ENCODE measurements at places on chromosomes 7 and 10.

GRCh38 chr7:82674268-82674667, 230.7 kb upstream of the CACNA2D1 start:
- no peak for DNase-seq

DNA sequence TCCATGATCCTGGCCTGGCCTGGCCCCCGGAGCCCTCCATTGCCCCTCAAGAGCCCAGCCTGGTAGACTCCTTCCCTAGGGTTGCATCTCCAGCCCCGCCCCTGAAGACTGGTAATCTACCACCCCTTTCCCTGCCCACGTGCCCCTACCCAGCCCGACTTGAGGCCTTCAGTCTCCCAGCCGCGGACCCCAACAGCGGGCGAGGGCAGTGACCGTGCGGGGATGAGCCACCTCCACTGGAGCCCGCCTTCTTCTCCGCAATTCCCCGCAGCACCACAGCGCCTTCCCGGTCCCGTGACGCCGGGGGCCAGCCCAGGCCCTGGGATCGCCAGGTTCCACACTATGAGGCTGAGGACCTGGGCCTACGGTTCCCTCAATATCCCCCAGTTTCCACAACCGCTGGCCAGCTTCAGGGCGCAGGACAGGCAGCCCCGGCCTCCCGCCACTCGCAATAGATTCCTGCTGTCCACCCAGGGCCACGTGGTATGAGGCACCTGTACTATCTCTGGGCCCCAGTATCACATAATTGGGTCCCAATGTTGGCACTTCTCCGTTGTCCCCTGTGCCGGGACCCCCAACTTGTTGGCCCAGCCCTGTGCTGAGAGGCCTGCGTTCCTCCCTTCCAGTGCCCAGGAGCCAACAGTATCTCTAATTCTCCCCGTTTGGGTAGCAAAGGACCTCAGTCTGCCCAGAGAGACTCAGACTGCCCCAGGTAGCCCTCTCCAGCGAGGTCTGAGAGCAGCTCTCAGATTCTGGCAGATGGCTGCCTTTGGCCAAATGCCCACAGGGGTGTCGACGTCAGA, 1.1 kb upstream of the GPRIN2 start:
- DNase-seq: peak; percentile 37

DNA sequence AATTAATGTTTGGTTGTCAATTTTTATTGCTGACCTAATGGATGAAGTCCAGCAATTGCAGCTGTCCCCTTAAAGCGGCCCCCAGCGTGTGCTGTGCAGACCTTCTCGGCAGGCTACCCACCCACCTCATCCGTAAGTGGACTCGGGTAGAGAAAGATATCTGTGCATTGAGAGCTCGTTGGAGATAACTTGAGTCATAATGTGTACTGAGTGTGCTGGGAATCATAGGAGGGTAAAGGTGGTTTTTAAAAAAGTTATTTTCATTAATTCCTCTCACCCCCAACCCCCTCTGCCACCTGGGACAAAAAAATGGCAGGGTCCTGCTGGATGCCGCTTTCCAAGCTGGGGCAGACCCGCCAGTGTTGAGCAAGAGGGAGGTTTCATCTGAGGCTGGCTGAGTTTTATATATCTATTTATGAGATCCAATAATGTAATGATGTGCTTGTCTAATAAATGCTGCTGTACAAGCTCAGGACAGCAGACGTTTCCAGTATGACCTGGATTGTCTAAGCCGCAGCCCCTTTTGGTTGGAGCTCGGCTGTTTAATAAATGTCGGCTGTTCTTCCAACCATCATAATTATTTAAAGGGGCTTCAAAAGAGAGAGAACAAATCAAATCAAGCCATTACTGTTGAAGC, 119.1 kb downstream of the NKX6-2 start:
- DNase-seq: no peak

DNA sequence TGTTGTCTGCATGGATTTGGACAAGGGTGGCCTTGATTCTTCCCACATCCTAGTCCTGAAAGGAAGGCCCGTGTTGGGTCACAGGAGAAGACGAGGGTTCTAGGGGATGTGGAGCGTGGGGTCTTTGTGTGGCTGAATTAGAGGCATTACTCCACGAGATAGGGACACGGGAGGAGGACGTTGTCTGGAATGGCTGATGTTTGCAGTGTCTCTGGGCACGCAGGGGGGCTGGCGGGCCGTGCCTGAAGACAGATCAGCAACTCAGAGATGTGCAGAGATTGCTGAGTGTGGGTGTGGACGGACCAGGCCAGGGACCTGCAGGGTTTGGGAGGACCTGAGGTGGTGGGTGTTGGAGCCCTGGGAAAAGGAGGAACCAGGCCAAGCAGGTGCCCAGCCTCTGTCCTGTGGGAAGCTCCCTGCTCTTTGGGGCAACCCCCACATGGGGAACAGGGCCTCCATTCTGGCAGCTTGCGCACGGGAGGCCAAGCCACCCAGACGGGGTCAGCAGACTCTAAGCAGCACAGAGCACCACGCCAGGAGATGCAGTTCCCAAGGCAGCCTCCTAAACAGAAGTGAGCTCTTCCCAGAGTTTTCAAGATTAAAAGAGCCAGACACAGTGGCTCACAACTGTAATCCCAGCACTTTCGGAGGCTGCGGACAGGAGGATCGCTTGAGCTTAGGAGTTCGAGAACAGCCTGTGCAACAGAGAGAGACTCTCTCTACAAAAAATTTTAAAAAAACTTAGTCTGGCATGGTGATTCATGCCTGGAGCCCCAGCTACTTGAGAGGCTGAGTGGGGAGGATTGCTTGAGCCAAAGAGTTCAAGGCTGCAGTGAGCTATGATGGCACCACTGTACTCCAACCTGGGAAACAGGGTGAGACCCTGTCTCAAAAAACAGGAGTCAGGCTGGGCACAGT, 71.0 kb upstream of the GTF2I start:
- DNase-seq: no peak

GRCh38 chr10:17144757-17145156, 15.1 kb upstream of the CUBN start:
- no peak for DNase-seq

- no peak for DNase-seq
Measured at GRCh38 chr7:37070471-37070870, 346.2 kb upstream of the AOAH start.

DNA sequence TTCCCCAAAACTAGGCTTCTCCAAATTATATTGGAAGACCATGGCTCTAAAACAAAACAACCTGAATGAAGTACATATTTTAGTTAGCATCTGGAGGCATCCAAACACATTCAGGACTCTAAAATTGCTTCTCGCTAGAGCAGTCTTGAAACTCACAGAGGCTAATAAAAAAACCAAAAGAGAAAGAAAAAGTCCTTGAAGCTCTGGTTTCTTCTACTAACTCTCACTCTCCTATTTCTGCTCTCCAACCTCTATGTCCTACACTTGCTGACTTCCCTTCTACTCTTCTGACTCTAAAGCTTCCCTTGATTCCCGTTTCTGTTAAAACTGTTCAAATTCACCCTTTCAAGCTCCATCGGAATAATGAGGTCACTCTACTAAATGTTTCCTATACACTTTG, 370.7 kb upstream of the HPS1 start:
- no peak for DNase-seq

DNA sequence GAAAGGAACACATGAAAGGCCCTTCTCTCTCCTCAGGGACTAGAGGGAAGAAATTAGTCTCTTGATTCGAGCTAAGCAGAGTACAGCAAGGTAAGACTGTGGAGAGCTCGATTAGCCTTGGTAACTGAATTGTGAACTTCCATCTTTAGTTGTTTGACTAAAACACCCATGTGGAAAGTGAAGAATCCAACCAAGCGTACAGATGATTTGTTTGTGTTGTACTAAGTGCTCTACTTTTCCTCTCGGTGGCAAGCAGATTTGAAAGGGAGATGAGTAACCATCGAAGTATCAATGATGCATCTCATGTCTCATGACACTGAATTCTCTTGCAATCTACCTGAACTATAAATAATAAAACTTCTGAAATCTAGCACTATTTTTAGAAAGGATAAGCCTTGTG, 80.7 kb downstream of the FZD1 start:
- no peak for DNase-seq

DNA sequence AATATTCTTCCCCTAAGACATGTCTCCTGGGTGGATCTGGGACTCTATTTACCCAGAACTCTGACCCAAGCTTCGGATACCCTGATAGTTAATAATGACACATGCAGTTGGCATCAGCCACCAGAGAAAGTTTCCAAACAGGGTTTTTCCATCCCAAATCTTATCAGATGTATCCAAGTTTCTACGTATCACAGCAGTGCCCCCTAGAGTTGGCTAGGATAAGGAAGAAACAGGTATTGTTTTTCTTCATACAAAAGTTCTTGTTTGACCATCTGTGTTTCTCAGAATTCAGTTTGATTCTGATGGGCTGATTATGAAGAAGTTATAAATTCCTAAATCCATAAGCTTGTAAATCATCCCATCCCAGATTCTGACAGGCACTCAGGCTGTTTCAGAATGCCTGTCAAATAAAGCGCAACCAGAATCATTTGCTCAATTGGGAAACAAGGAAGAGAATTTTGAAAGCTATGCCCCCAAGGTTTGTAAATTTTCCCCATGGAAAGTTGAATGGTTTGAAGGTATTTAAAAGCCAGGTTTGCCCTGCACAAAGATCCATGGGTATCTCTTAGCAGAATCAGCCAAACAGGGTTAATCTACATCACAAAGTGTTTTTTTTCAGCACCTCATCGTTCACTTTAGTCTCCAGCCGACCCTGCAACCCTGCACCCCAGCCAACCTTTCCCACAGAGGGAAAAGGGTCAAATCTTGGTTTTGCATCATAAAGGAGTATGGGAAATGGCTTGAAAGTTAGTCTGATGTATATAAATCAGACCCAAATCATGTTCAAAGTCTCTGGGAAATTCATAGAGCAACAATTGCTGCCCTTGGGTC, 47.4 kb downstream of the NRAP start:
- DNase-seq: no peak

DNA sequence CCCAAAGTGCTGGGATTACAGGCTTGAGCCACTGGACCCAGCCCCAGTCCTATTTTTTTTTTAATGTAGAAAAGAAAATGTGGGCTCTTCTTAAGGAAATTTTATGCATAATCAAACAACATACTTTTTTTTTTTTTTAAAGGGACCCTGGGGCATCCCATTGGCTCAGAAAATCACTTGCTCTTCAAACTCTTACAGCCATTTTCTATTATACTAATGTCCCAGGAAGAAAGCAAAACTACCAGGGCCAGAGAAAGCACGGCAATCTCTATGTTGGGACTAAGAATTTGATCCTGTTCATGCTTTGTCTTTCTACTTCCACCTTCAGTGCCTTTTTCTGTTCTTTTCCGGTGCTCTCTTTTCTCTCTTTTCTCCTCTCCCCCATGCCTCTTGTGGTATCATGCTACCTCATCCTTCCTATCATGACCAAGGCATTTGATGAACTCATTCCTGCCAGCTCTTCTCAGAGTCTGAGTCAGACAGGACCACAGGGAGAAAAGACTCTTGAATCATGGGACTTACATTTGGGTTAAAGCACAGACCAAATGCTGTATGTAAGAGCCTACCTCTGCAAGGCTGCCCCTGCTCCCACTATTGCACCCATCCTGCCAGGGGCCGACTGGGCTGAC, 76.4 kb upstream of the CCNY start:
- no peak for DNase-seq

DNA sequence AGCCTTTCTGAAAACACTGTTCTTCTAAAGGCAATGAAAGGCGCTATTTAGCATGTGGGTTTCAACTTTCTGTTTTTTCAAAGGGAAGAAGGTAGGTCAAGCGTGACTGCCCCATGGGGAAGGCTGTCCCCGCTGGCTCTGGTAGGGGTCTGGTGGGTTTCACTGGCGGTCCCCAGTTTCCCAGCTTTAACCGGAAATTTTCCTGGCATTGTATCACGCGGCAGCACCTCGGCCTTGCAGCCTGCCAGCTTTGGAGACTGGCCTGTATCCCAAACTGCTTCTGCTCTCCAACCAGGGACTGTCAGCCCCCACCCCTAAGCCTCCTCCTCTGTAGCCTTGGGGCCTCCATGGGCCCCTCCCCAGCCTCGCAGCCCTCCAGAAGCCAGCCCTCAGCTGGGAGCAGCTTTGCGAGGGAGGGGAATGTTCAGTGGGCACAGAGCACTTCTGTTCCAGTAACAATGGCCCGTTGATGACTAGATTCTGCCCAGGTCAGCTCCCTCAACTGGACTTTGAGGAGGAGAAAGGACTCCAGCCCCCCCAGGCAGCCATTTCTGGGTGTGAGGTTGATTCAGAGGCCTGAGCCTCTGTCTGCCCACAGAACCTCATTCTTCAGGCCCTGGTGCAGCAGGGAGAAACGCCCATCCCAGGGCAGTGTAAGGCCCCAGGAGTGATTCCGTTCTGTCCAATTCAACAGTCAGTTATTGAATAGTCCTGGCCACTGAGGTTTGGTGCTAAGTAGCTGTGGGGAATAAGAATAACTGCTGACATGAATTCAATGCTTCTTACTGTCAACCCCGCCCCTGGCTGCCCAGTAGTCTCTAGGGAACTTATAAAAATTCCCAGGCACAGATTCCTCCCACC, 17.1 kb downstream of the CHST3 start:
- no peak for DNase-seq

- no peak for DNase-seq
Measured at GRCh38 chr7:99422625-99423024, 13.9 kb downstream of the BUD31 start.

DNA sequence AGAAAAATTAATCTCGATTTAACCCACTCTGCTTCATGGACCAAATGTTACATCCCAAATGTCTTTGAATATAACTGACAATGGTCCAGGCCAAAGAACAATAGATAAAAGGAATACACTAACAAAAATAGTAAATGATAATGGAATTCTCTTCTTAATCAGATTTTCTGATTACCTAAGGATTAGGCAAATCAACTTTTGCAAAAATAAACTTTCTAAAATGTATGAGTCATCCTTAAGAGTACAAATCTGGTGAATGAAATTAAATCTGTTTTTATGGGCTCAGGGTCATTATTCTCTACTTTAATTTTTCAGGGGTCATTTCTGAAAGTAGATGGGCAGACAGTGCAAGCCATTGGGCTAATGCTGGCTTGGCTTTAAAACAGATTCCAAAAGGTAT, 102.1 kb upstream of the FAM13C start:
- DNase-seq: no peak

DNA sequence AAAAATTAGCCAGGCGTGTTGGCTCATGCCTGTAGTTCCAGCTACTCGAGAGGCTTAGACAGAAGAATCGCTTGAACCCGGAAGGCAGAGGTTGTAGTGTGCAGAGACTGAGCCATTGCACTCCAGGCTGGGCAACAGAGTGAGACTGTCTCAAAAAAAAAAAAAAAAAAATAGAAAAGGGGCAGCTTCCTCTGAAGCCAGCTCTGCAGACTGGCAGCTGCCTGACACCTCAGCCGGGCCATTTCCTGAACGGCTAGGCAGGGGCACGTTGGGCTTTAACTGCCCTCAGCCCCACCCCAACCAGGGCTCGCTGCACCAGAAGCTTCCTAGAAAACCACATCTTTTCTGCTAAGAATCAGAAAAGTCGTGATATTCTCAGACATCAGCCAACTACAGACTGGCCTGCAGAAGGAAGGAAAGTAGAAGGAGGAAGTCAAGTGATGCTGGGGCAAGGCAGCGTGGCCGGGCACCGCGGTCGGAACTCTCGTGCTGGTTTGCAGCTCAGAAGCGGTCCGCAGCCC, 38.0 kb downstream of the PRKAG2 start:
- DNase-seq: peak; percentile 48

All from activated CD4-positive, CD25-positive, alpha-beta regulatory T cell treated with anti-CD3 and anti-CD28 coated beads, Interleukin-2, amount 50 U/mL, for 72 hours (primary cell).